ENCODE measurements at places on chromosomes 1 and 21. TPM values are rescaled to one million over a fixed set of nuclear protein-coding genes. Genes with fewer than 3 reads are reported as not detected.

- no peak overlapping the region for H3K27ac ChIP-seq
- H3K27me3 ChIP-seq: peaks cover 22% of the 10 kb centered on the region
- H3K36me3 ChIP-seq: no peaks in the 10 kb centered on the region
- peaks cover 35% of the 10 kb centered on the region for H3K4me1 ChIP-seq
- DNase-seq: peak; percentile 79
Observed at GRCh38 chr1:211327346-211327921, 801 bp downstream of the TRAF5 start.

GRCh38 chr1:156203331-156203730 lies 9.4 kb downstream of the SLC25A44 start:
- H3K4me3 ChIP-seq: no peak overlapping the region
- H3K36me3 ChIP-seq: 0 out of 2 replicates have a peak, but pooled peaks cover 3% of the 10 kb centered on the region
- no peak overlapping the region for H3K27ac ChIP-seq
- no peak for DNase-seq
- H3K27me3 ChIP-seq: no peaks in the 10 kb centered on the region

GRCh38 chr1:85459290-85459689 lies 5.7 kb downstream of the DDAH1 start:
- no peak overlapping the region for H3K27ac ChIP-seq
- peaks cover 18% of the 10 kb centered on the region for H3K27me3 ChIP-seq
- H3K4me3 ChIP-seq: no peak overlapping the region
- peaks cover 13% of the 10 kb centered on the region for H3K4me1 ChIP-seq

- no peak overlapping the region for H3K4me3 ChIP-seq
- no peaks in the 10 kb centered on the region for H3K36me3 ChIP-seq
- DNase-seq: no peak
- H3K27ac ChIP-seq: no peak overlapping the region
- 0 out of 2 replicates have a peak, but pooled peaks cover 10% of the 10 kb centered on the region for H3K4me1 ChIP-seq
Observed at GRCh38 chr1:117753652-117754051, 147.8 kb downstream of the TENT5C start.

DNA sequence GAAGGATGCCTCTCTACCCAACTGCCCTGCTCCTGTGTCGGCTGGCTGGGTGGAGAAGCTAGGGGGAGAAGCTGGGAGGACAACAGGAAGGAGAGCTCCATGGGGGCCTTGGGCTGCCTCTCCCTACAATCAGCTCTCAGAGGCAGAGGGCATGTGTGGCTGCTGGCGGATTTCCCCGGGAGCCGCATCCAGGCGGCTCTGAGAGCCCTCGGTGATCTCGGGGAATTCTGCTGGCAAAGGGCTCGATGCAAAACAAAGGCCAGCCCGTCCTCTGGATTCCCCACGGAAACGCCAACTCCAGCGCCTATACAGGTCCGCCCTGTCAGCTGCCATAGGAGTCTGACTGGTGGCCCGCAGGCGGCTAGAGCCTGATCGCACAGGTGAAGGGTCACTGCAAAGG lies 26.4 kb upstream of the EVA1B start:
- no peak overlapping the region for H3K4me3 ChIP-seq
- no peak overlapping the region for H3K27ac ChIP-seq

GRCh38 chr21:44323591-44323990 lies 15.6 kb downstream of the CFAP410 start:
- H3K4me1 ChIP-seq: no peaks in the 10 kb centered on the region
- H3K27me3 ChIP-seq: no peaks in the 10 kb centered on the region
- no peak overlapping the region for H3K4me3 ChIP-seq
- H3K36me3 ChIP-seq: no peaks in the 10 kb centered on the region
- no peak overlapping the region for H3K27ac ChIP-seq

DNA sequence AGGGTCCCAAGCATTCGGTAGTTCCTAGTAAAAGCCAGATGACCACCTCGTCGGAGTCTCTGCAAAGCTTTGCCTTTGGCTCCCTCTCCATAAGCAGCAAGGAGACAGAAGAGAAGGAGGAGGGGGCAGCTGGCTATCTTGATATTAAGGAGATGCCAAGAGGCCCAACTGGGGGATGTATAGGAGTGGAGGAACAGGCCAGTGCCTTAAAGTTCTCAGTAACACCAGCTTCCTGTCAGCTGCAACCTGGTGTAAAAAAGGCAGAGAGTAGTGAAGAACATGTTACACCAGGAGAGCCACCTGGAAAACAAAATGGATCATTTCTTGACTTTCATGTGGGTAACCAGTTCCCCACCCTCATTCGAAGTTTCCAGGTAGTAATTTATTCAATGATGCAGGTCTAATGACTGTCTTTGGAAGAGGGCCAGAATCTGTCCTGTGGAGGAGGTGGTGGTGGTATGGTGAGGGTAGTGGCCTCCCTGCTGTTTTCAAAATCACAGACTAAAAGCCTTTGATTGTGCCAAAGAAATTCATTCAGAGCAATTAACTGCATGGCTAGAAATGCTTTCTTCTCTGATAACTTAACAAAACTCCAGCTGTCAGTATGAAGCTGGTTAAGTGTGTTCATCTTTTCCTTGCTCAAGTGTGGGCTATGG lies 27.3 kb downstream of the TMEM200B start:
- no peak overlapping the region for H3K27ac ChIP-seq
- no peak for DNase-seq
- peaks cover 7% of the 10 kb centered on the region for H3K4me1 ChIP-seq
- no peak overlapping the region for H3K4me3 ChIP-seq
- H3K36me3 ChIP-seq: no peaks in the 10 kb centered on the region
- no peaks in the 10 kb centered on the region for H3K27me3 ChIP-seq

DNA sequence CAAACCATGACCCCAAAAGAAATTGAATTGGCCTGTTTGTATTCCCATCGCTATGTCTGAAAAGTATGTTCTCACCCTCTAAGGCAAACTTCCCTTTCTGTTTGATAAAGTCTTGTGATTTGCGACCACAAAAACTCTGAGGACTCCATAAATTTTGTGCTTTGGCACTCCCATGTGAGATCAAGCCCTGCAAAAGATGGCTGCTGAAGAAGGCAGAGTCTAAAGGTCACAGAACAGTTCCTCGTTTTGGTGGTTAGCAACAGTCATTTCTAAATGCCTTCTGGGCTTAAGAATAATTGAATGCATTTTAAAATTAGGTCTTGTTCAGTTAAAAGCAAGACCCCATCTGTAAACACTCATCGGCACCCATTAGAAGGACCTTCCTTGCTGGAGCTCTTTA lies 441.6 kb downstream of the OMA1 start:
- no peak overlapping the region for H3K27ac ChIP-seq
- no peak overlapping the region for H3K4me3 ChIP-seq
- H3K36me3 ChIP-seq: no peaks in the 10 kb centered on the region
- no peak for DNase-seq
- H3K4me1 ChIP-seq: no peaks in the 10 kb centered on the region

- H3K4me3 ChIP-seq: no peak overlapping the region
- no peaks in the 10 kb centered on the region for H3K4me1 ChIP-seq
- H3K27ac ChIP-seq: no peak overlapping the region
- H3K36me3 ChIP-seq: no peaks in the 10 kb centered on the region
- no peaks in the 10 kb centered on the region for H3K27me3 ChIP-seq
Observed at GRCh38 chr1:203932556-203932955, 71.2 kb downstream of the SNRPE start.

- no peak overlapping the region for H3K4me3 ChIP-seq
- H3K27me3 ChIP-seq: no peaks in the 10 kb centered on the region
- DNase-seq: no peak
- H3K36me3 ChIP-seq: no peaks in the 10 kb centered on the region
Observed at GRCh38 chr1:225766967-225767633, 10.5 kb upstream of the SRP9 start.

DNA sequence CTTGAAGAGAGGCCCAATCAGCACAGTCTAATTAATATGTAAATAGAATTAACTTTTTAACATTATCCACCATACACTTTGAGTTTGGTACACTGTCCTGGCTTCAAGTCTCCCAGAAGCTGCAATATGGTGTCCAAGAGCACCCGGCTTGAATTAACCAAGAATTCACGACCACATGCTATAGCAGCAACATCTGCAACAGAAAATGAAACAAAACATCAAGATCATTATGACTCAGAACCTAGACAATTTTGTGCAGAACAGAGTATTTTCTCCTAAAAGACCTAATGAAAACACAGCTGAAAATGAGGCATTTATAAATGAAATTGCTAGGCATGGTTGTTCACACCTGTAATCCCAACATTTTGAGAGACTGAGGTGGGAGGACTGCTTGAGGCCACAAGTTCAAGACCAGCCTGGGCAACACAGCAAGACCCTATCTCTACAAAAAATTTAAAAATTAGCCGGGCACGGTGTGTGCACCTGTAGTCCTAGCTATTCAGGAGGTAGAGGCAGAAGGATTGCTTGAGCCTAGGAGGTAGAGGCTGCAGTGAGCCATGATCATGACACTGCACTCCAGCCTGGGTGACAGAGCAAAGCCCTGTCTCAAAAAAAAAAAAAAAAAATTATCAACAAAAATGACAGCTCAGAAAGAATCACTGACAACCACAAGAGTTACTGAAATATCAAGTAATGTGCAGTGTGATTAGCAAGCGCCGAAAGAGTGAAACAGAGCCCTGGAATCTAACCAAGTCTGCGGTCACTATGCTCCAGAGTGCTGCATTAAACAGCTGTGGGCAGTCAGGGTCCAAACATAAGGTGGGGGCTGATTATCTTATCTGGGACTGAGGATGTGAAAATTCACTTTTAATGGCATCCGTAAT lies 45.3 kb downstream of the HSF2BP start:
- H3K27me3 ChIP-seq: no peaks in the 10 kb centered on the region
- DNase-seq: no peak
- no peak overlapping the region for H3K27ac ChIP-seq
- no peaks in the 10 kb centered on the region for H3K36me3 ChIP-seq

DNA sequence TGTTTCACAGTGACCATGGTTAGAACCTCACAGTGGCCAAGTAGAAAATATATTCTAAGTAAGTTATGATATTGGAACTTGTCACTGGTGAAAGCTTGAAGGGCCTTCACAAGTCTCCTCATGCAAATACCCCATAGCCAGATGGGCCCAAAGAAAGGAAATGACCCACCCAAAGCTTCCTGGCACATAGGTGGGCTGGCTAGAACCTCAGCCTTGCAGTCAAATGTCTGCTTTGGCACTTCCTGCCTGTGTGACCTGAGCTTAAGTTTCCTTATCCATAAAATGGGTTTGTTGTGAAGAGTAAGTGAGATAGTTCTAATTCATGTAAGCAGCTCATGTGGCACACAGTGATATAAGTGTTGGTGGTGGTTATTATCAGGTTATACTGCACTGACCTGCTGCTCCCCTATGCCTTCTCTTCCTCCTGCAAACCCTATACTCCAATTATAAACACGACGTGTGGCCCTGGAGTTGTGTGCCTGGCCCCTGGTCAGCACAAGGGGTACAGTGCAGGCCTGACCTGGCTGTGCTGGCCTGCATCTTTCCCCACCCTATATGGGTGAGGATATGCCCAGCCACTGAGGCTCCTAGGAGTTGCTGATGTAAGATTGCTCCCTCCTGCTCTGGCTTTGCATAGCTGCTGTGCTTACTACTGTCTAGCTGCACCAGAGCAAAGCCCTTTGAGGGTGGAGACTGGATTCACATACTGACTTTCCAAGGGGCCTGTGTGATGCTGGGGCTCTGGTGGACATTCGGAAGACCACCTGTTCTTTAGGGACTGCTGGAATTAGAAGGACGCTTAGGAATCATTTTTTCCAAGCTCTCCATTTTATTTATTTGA lies 4.7 kb upstream of the SLFNL1 start:
- no peak overlapping the region for H3K4me3 ChIP-seq
- H3K36me3 ChIP-seq: no peaks in the 10 kb centered on the region
- DNase-seq: no peak
- H3K27ac ChIP-seq: no peak overlapping the region

- DNase-seq: no peak
- H3K27ac ChIP-seq: no peak overlapping the region
- peaks cover 9% of the 10 kb centered on the region for H3K4me1 ChIP-seq
- no peak overlapping the region for H3K4me3 ChIP-seq
- H3K27me3 ChIP-seq: peaks cover 29% of the 10 kb centered on the region
Observed at GRCh38 chr21:25565272-25566211, 41.7 kb downstream of the MRPL39 start.

- peaks cover 10% of the 10 kb centered on the region for H3K36me3 ChIP-seq
- H3K4me3 ChIP-seq: no peak overlapping the region
- no peaks in the 10 kb centered on the region for H3K27me3 ChIP-seq
- no peaks in the 10 kb centered on the region for H3K4me1 ChIP-seq
- H3K27ac ChIP-seq: no peak overlapping the region
Observed at GRCh38 chr21:26833460-26833939, 11.7 kb downstream of the ADAMTS1 start.

DNA sequence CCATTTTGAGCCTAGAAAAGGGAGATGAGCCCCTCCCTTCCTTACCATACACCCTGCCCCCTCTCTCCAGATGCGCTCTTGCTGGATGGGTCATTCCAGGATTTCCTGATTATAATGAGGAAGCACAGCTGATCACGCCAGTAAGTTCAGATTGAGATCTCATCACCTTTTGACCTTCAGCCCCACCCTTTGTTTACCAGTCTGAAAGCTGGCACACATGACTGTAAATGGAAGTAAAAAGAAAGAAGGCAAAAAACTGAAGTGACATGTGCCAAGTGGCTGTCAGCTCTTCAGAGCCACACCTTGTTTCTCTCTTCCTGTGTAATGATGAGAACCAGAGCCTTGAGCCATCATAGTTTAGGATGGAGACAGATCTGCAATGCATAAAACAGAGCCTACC lies 27.9 kb downstream of the S1PR1 start:
- H3K36me3 ChIP-seq: no peaks in the 10 kb centered on the region
- H3K4me3 ChIP-seq: no peak overlapping the region
- DNase-seq: no peak
- H3K27me3 ChIP-seq: no peaks in the 10 kb centered on the region
- no peak overlapping the region for H3K27ac ChIP-seq
- peaks cover 12% of the 10 kb centered on the region for H3K4me1 ChIP-seq

KRTAP26-1 gene
- total RNA-seq: not detected

DEPDC1 gene
- total RNA-seq: 47.0 TPM

GPR25 gene
- total RNA-seq: not detected

OVAAL gene
- total RNA-seq: not detected

ETV3 gene
- total RNA-seq: 19.6 TPM

NIBAN1 gene
- total RNA-seq: 11.1 TPM

CYP4A22 gene
- not detected for total RNA-seq

GNB1 gene
- 138 TPM for total RNA-seq

PLEKHN1 gene
- 2.2 TPM for total RNA-seq

All from GM23338 (cell line).